ENCODE measurements at places on chromosomes 11 and 22. TPM values are rescaled to one million over a fixed set of nuclear protein-coding genes. Genes with fewer than 3 reads are reported as not detected.

ALX4 gene
- total RNA-seq: not detected

ELMOD1 gene
- 0.98 TPM for total RNA-seq

SMC1B gene
- 0.11 TPM for total RNA-seq

AMOTL1 gene
- 39.8 TPM for total RNA-seq

DSCAML1 gene
- 0.90 TPM for total RNA-seq

PLEKHB1 gene
- total RNA-seq: 15.8 TPM

DNA sequence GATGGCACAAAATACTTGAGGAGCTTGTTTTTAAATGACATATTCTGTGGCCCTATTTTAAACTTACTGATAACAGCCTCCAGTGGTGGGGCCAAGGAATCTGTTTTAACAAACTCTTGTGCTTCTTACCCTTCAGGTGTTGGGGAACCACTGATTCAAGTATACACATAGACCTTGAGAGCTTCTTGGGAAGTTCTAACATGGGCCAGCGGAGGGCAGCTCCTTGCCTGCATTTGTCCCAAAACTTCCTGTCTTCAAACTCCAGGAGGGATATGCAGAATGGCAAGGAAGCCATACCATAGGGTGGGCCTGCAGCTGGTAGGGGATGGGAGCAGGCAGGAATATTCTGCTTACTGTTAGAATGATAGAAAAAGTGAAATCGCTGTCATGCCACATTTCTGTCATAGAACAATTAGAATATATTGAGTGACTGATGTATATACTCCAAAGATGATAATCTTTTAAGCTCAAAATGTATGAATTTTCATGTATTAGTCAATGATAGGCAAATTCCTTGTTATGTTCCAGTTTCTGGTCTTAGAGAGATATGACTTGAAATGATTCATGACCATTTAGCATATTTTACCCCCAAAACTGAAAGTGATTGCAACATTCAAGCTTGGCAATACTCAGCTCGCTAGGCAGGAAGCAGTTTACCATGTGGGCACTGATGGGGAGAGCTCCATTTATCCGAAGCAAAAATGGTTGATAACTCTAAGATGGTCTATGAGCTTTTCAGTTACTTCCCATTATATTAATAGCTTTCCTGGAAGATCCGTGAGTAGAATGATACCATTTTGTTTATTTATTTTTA lies 9.2 kb downstream of the EXT2 start:
- H3K27ac ChIP-seq: no peak overlapping the region
- peaks cover 4% of the 10 kb centered on the region for H3K36me3 ChIP-seq
- DNase-seq: peak; percentile 28
- H3K4me3 ChIP-seq: no peak overlapping the region

- peaks cover 23% of the 10 kb centered on the region for H3K4me1 ChIP-seq
- no peak overlapping the region for H3K27ac ChIP-seq
- no peaks in the 10 kb centered on the region for H3K36me3 ChIP-seq
- H3K4me3 ChIP-seq: no peak overlapping the region
- H3K27me3 ChIP-seq: no peaks in the 10 kb centered on the region
- DNase-seq: no peak
Measured at GRCh38 chr11:126387857-126388256, 32.4 kb downstream of the ST3GAL4 start.

- H3K4me3 ChIP-seq: no peak overlapping the region
- H3K27me3 ChIP-seq: no peaks in the 10 kb centered on the region
- no peaks in the 10 kb centered on the region for H3K4me1 ChIP-seq
- H3K27ac ChIP-seq: peak overlapping the region; percentile 44
- no peak for DNase-seq
Measured at GRCh38 chr11:129985823-129986222, 16.8 kb downstream of the PRDM10 start.

- no peaks in the 10 kb centered on the region for H3K36me3 ChIP-seq
- H3K27me3 ChIP-seq: peaks cover 4% of the 10 kb centered on the region
- no peak overlapping the region for H3K27ac ChIP-seq
- peaks cover 5% of the 10 kb centered on the region for H3K4me1 ChIP-seq
- DNase-seq: no peak
Measured at GRCh38 chr11:115617767-115618166, 113.6 kb upstream of the CADM1 start.

DNA sequence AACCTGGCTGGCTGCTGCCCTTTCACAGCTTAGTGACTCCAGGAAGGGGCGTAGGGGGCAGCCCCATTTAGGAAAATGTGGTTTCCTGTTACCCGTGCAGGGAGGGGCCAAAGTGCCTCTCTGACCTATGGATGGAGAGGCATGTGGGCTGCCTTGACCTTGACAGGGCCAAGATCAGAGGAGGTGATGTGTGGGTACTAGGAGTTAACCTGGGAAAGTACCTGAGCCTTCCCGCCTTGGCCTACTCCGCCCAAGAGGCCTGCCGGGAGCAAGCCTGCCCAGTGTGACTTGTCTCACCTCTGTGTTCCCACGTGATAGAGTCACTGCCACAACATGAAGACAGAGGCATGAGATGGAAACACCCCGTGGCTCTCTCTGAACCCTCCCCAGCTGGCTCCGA lies 33.4 kb downstream of the GRAMD4 start:
- no peaks in the 10 kb centered on the region for H3K27me3 ChIP-seq
- no peak for DNase-seq
- H3K27ac ChIP-seq: no peak overlapping the region
- no peaks in the 10 kb centered on the region for H3K36me3 ChIP-seq
- H3K4me1 ChIP-seq: peaks cover 10% of the 10 kb centered on the region
- H3K4me3 ChIP-seq: no peak overlapping the region

DNA sequence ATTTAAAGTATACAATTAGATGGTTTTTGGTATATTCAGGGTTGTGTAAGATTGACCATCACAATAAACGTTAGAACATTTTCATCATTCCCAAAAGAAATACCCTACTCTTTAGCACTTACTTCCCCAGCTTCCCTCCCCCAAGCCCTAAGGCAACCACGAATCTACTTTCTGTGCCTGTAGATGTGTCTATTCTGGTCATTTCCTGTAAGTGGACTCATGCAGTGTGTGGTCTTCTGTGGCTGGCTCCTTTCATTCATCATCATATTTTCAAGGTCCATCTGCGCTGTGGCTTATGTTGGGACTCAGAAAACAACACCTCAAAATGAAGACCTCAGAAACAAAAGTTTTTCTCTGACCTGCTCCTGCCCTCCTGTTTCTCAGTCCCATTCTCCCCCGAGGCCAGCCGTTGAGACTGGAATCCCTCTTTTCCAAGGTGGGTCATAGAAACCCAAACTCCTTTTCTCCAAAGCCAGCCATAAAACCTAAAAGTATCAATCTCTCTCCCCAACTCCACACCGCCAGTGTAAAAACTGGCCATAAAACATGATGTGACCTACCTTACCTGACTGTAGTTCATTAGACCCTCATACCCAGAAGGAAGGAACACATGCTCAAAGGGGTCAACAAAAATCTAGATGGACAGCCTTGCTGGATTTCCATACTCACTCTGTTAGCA lies 12.9 kb upstream of the TMPRSS13 start:
- H3K36me3 ChIP-seq: no peaks in the 10 kb centered on the region
- H3K4me1 ChIP-seq: no peaks in the 10 kb centered on the region
- DNase-seq: no peak
- no peak overlapping the region for H3K4me3 ChIP-seq

GRCh38 chr11:76609736-76610370 lies 60.7 kb downstream of the LRRC32 start:
- H3K4me3 ChIP-seq: no peak overlapping the region
- H3K4me1 ChIP-seq: peaks cover 28% of the 10 kb centered on the region
- H3K27ac ChIP-seq: no peak overlapping the region
- DNase-seq: no peak
- H3K27me3 ChIP-seq: peaks cover 2% of the 10 kb centered on the region
- H3K36me3 ChIP-seq: peaks cover 10% of the 10 kb centered on the region
